ENCODE measurements at places on chromosomes 16 and 17.

DNA sequence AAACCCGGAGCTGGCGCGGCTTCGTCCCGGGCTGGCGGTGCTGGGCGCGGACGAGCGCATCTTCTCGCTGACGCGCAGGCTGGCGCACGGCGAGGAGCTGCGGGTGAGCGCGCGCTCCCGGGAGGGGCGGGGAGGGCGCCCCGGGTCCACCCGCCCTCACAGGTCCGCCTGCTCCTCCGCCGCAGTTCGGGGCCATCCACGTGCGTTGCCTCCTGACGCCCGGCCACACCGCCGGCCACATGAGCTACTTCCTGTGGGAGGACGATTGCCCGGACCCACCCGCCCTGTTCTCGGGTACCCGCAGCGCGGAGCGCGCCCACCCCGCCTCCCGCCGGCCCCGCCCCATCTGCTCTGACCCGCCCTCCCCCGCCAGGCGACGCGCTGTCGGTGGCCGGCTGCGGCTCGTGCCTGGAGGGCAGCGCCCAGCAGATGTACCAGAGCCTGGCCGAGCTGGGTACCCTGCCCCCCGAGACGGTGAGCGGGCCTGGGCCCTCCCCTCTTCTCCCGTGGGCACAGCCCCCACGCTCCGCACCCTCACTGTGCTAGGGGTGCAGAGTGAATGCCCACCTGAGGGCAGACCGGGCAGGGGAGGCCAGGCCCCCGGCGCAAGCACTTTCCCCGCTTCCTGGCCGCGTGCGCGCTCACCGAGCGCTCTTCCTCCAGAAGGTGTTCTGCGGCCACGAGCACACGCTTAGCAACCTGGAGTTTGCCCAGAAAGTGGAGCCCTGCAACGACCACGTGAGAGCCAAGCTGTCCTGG, 1.4 kb downstream of the HAGHL start:
- peak; percentile 71 for DNase-seq

GRCh38 chr16:11233727-11234376, 22.2 kb downstream of the SOCS1 start:
- peak; percentile 82 for DNase-seq

DNA sequence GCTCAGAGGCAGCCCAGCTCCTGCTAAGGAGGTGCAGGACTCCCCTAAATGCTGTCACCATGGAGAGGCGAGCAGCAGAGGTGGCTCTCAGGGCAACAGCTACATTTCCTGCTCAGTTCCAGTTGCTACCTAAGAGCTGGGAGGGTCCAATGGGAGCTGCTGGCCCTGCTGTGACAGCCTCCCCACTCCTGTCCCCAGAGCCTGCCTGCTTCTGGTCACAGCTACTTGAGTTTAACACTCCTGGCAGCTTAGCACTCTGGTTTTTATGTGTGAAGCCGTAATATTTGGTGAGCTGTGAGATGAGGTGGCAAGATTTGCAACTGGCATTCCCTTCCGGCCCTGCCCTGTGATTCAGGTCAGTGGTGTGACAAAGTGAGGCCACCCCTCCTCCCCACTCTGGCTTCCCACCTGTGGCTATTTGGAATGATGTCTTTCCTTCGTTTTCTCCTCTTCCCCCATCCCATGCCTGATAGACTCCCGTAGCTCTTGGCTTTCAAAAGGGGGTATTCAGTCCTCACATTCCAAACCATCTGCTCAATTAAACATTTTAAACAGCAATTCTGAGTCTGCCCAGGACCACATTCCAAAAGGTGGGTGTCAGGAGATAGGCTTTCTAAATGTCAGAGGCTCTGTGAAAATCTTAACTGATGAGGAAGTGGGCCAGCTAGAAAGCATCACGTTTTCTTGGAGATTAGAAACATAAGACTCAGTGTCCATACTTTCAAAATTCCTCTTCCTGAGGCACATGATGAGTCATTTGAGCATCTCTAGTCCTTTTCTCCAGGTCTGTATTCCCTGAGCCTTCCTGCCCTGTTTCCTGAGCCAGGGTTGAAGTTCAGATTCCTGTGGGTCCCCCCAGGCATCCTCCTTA, 42.6 kb upstream of the SKAP1 start:
- DNase-seq, result no peak

DNA sequence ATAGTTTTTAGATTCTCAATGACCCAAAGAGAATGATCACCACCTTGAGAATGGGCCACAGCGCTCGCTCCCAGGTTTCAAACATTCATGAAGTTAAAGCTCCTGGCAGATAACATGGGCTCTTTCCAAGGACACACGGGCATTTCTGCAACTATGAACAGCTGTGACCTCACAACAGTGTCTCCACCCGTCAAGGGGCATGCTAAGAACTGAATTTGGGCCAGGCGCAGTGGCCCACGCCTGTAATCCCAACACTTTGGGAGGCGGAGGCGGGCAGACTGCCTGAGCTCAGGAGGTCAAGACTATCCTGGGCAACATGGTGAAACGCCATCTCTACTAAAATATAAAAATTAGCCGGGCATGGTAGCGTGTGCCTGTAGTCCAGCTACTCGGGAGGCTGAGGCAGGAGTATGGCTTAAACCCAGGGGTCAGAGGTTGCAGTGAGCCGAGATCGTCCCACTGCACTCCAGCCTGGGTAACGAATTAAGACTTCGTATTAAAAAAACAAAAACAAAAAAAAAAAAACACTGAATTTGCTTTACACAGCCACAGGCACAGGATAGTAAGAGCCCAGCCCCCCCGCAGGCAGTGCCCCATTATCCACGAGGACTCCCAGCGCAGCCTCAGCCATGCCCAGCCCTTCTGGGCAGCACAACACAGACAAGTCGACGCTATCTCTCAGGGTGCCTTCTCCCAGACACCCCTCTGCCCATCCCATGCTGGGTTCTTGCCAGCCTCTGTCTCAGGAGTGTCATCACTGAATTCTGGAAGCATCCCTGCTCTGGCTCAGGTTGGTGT, 7.2 kb downstream of the USP7 start:
- DNase-seq, result no peak
